Right forelimb (tissue), 1 donor: ENCODE measurements at places on chromosomes 1 and 21.

DNA sequence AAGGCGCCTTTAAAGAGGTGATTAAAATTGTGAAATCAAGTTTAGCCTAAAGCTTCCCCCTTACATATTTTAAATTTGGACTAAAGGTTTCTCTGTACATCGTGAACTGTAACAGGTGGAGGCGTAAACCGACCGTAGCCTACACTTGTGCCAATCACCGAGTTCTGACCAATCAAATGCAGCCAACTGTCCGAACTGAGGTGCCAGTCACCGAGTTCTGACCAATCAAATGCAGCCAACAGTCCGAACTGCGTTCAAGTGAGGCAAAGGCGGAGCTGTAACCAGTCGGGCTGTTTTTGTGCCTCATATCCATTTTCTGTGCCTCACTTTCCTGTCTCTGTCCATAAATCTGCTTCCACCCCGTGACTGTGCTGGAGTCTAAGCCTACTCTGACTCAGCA, 7.4 kb downstream of the TFF1 start:
- no peak for DNase-seq

- no peak for DNase-seq
Measured at GRCh38 chr1:37274938-37275631, 199.3 kb upstream of the ZC3H12A start.

DNA sequence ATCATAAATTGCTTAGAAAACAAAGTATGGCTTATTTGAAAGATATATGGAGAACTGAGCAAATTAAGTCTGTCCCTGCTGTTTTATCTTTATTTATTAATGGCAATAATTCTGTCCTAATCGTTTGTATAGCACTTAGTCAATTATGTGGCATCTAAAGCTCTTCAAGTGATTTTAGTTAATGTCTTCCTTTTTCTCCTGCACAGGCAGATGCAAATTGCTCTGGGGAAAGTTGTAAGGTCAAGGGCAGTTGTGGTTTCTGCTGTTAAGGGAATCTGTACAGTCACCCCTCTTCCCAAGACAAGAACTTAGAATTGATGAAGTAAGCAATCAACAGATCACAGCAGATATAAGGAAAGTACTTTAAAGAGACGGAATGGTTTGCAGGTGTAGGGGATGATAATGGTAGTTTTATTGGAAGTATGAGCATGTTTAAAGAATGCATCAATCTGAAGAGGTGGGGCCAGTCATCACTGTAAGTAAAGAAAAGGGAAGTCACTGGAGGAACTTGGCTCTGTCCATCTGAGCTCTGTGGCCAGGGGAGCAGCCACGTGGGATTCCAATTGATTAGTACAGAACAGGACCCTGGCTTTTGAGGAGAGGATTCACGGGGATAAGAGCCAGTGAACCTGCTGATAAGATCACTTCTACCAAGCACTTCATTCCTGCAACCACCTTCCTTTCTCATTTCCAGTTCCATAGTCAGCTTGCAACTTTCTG, 116.0 kb upstream of the KCNJ6 start:
- DNase-seq = no peak

GRCh38 chr21:34864370-34865149, 184.5 kb downstream of the RUNX1 start:
- no peak for DNase-seq

GRCh38 chr1:17913326-17914115, 158.4 kb downstream of the ACTL8 start:
- no peak for DNase-seq

GRCh38 chr1:4174291-4175200, 274.5 kb upstream of the C1orf174 start:
- DNase-seq = no peak

- no peak for DNase-seq
Measured at GRCh38 chr1:7956218-7957032, 5.1 kb upstream of the PARK7 start.

DNA sequence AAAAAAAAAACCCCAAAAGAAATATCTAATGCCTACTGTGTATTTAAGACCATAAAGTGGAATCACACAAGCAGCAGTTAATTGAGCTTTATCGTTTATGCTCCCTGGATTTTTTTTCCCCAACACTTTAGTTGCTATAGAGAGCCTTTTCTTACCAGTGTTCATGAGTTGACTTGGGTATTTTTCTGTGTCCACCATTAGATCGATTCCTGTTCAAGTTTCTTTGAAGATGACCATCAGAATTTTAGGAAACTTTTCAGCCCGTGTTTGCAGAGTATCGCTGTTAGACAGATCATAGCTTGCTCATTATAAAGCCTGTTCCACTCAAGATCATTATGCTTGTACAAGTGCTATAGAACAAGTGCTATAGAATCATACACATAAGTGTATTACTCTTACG, 1.5 kb downstream of the RALGPS2 start:
- DNase-seq = no peak

GRCh38 chr21:19368944-19369343, 965.4 kb upstream of the TMPRSS15 start:
- no peak for DNase-seq
